ENCODE measurements at places on chromosomes 7 and 10.
A peak's percentile ranks its signal among the peaks of the same experiment; 100 is the strongest.

DNA sequence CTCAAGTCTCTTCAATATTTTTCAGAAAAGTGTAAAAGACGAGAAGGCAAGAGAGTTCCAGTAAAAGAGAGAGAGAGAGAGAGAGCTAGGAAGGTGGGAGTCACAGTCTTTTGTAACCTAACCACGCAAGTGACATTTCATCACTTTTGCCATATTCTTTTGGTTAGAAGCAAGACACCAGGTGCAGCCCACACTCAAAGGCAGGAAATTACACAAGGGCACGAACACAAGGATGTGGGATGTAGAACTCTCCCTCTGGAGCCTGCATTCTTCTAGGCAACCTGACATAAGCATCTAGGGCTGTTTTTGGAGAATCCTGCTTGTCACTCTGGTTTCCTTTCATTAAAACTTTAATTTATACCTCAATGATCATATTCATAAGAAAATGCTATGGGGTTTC lies 1213.1 kb downstream of the DNAJB9 start:
- no peak for DNase-seq

DNA sequence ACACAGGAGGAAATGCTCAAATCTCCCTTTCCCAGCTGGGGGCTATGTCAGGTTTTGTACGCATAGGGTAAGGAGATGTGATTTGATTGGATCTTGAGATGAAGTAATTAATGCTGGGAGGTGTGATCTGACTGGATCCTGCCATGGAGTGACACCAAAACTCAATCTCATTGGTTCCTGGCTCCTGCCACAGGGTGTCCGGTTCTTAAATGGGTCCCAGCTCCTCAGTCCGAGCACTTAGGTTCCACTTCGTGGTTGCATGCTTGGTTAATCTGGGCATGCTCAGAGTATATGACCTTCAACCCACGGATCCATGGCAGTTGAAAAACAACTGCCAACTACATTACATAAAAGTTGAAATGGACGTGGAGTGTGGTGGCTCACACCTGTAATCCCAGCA lies 3.1 kb upstream of the ZNF12 start:
- no peak for DNase-seq

DNA sequence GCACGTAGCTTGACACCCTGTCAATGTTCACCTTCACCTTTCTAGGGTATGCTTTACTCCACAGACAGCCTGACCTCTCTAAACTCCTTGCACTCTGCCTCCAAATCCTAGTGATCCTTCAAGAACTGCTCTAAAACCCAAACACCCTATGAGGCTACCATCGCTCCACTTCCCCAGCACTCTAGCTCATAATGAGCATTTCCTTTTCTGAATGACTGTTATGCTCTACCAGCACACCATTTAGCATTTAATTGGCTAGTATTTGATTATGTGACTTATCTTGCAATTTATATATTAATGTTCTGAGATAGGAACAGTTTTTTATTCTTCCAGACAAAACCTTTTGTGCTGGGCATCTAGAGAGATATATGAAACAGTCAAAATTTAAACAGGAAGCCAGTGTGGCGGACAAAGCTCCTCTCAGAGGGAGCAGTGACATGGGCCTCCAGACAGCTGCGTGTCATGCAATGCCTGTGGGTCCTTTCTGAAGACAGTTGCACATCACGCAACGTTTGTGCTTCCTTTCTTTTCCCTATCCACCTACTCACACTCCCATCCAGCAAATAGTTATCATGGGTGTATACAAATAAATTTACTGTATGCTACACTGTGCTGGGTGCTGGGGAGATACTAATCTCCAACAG lies 86.3 kb downstream of the ALOX5 start:
- DNase-seq: no peak

DNA sequence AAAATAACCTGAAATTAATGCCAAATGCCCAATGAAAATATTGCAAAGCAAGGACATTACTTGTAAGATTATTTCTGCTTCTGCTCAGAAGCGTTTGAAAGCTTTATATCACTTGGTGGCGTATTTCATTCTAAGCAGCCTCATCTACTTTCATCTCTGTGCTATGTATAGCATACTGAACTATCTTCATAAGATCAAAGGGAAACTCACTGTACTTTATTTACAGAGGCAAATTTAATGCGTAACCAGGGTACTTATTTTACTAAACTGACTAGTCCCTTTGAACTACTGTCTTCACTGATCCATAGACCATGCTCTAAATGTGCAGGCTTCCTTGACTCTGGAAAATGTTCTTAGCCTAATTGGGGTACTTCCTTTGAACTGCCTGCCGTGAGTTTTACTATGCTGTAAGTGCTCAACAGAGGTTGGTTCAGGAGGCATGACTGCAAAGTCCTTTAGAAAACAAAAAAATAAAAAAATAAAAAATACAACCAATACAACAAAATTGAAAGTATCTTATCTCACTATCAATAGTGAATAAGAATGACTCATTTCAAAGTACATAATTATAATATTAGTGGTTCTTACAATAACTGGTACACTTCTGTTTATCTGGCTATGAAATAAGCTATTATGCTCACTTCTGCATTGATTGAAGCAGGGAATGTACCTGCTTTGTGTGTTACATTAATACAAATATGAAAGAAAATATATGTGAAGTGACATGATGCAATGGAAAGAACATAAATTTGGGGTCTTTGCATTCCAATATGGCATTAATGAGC lies 41.0 kb upstream of the TSPAN12 start:
- DNase-seq: no peak

DNA sequence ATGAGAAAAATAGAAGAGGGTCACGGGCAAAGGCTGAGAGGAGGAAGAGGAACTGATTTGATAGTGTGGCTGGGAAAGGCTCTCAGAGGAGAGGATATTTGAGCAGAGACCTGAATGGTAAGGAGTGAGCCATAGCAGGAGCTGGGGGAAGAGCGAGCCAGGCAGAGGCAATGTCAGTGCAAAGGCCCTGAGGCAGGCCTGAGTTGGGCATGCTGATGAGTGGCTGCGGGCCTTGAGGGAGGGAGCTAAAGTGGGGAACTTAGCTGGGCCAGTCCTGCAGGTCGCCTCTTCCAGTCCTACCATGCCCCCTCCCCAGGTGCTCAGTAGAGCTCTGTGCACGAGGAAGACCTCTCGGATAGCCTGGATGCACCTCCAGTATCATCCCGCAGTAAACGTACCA lies 55.4 kb upstream of the FGFR2 start:
- DNase-seq: no peak

GRCh38 chr7:98049034-98049433 lies 57.6 kb upstream of the LMTK2 start:
- no peak for DNase-seq

GRCh38 chr7:21160401-21160800 lies 267.5 kb upstream of the SP4 start:
- DNase-seq: no peak

- no peak for DNase-seq
These were observed 220.8 kb upstream of the TCERG1L start for GRCh38 chr10:131532291-131532690.

GRCh38 chr7:32890010-32890792 lies 1.4 kb downstream of the KBTBD2 start:
- peak; percentile 85 for DNase-seq

- no peak for DNase-seq
These were observed 358.4 kb downstream of the KCNMA1 start for GRCh38 chr10:77279207-77279606.

- peak; percentile 26 for DNase-seq
These were observed 9.5 kb downstream of the RNF32 start for GRCh38 chr7:156650042-156650441.

- DNase-seq: no peak
These were observed 50.5 kb downstream of the C10orf67 start for GRCh38 chr10:23293973-23294590.

GRCh38 chr10:29420744-29421143 lies 131.9 kb downstream of the LYZL1 start:
- DNase-seq: no peak

GRCh38 chr7:28725045-28725642 lies 233.0 kb downstream of the TRIL start:
- DNase-seq: no peak

DNA sequence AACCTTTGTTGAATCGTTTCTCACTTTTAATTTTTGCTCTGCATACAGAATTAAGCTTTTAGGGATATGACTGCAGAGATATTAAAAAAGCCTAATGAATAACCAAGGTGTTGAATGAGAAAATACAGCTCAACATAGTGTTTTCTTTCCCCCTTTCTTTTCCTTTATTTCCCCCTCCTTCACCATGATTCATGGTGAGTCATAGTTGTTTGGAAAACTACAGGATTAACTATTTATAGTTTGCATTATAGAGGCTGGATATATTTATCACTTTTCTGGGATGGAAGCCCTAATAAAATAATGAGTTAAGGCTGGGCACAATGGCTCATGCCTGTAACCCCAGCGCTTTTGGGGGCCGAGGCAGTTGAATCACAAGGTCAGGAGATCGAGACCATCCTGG lies 115.0 kb downstream of the DNAJB9 start:
- peak; percentile 1 for DNase-seq

GRCh38 chr7:43758822-43759683 lies 573 bp downstream of the BLVRA start:
- peak; percentile 40 for DNase-seq

DNA sequence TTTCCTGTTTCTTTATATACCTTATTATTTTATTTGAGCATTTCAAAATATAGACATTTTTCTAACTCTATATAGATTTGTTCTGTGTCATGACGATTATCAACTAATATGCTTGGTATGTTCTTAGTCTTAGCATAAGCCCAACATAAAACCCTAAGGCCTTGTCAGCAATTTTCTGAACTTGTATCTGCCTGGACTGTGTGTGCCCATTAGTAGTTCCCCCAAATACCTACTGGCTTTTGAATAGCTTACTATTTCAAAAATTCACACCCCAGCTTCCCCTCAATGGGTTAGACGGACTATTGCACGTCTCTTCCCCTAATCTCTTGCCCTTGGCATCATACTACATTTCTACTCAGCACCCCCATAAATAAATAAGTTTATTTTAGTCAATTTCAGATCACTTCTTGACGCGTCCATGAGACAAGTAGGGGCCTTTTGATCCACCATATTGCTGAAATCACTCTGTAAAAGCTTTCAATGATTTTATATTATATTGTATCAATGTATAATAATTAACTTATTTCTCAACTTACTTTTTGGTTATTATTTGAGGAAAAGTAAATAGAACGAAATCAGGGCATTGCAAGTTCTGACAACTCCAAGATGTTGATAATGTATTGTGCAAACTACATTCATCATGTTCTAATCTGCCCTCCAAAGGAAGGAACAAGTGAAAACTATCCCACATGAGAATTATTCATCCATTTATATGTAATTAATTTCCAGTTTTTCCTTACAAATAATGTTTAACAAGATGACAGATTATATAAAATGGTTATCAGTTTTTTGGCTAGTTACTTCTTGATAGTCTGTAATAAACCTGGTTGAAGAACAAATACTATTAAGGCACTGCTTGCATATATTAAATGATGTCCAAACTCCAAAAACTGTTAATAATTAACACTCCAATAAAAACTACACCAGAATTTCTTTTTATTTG lies 1.1 kb upstream of the AKR1C3 start:
- no peak for DNase-seq

- DNase-seq: peak; percentile 61
These were observed 17.8 kb downstream of the MET start for GRCh38 chr7:116689790-116690259.

- peak; percentile 92 for DNase-seq
These were observed 251.4 kb upstream of the CTBP2 start for GRCh38 chr10:125411724-125412123.

DNA sequence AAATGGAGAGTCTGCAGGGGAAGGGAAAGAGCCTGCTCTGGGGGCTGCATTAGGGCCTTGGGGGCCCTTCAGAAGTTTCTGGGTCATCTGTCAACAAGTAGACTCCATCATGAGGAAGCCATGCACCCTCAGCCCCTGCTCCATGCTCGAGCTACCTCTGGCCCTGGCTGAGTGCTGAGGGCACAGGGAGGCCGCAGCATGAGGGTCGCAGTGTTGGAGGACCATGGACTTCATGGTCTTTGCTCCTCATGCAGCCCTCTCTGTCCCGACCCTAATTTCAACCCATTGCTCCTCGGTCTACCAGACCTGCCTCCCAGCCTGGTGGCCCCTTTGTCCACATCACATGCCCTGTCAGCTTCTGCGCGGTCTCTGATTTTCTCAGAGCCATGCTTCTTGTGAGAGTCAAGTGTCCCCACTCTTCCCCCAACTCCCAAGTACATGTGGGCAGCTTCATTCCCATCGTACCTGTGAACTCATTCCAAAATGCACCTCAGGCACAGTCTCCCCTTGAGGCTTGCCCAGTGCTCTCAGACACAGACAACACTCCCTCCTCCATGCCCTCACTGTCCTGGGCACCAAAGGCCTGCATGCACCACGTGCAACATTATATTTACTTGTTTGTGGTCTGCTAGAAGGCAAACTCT lies 14.7 kb downstream of the ZNF488 start:
- DNase-seq: no peak

GRCh38 chr7:90857603-90858002 lies 261.5 kb downstream of the CDK14 start:
- DNase-seq: no peak

DNA sequence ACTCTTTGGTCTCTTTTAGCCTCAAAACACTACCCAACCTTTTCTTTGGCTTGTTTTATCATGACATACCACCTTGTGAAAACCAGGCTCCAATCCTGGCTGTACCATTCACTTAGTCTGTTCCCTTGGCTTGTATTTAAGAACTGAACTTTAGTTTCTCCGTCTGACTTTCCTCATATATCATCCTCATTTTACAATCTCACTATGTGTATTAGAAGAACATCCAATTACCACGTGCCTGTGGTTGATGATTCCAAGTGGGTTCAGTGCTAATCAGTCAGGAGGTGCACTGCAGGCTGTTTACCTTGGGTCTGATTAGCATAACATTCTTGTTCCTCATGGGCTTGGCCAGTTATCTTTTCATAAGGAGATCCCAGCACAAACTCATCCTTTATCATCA lies 144.8 kb upstream of the KLF14 start:
- no peak for DNase-seq

GRCh38 chr10:3310016-3310784 lies 137.6 kb upstream of the PITRM1 start:
- no peak for DNase-seq

DNA sequence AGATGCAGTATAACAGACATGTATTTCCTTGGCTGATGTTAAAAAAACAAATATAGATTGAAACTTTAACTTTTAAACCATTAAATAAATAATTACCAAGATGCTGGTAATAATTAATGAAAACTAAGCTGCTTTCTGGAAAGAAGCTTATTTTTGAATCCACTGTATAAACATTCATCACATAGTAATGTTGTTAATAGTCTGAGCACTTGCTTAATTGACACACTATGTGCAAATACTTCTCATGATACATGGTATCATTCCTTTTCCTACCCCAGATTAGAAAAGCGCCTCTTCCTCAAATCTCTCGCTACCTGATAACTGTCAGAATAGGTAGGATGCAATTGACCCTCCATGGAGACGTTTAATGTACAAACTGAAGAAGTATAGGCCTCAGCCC lies 15.0 kb upstream of the COL28A1 start:
- no peak for DNase-seq

Measured in iris pigment epithelial cell (primary cell).